Spleen (tissue), 13 donors: ENCODE measurements at places on chromosomes 5 and 9. TPM values are rescaled to one million over a fixed set of nuclear protein-coding genes. Genes with fewer than 3 reads are reported as not detected.

GRCh38 chr9:107118863-107119624, 164.0 kb upstream of the RAD23B start:
- no peak overlapping the region for H3K4me3 ChIP-seq
- H3K27me3 ChIP-seq, result no peaks in the 10 kb centered on the region
- no peak overlapping the region for H3K27ac ChIP-seq
- H3K36me3 ChIP-seq, result no peaks in the 10 kb centered on the region

DNA sequence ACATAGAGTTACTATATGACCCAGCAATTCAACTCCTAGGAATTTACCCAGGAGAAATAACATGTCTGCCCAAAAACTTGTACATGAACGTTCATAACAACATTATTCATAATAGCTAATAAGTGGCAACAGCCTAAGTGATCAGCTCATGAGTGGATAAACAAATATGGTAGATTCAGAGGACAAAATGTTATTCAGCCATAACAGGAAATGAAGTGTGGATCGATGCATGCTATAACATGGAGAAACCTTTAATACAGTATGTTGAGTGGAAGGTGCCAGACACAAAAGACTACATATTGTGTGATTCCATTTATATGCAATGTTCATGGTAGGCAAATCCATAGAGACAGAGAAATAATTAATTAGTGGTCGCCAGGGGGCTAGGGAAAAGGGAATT, 22.3 kb upstream of the NR3C1 start:
- no peak for DNase-seq
- H3K27me3 ChIP-seq, result no peaks in the 10 kb centered on the region
- H3K4me3 ChIP-seq, result no peak overlapping the region
- H3K36me3 ChIP-seq, result no peaks in the 10 kb centered on the region

GRCh38 chr9:132164604-132165362, 2.9 kb downstream of the NTNG2 start:
- peaks cover 93% of the 10 kb centered on the region for H3K27me3 ChIP-seq
- H3K4me1 ChIP-seq, result peaks cover 29% of the 10 kb centered on the region
- H3K36me3 ChIP-seq, result no peaks in the 10 kb centered on the region
- DNase-seq, result no peak
- no peak overlapping the region for H3K4me3 ChIP-seq

GRCh38 chr9:137462396-137462985, 3.4 kb upstream of the NSMF start:
- peak overlapping the region; percentile 89 for H3K27ac ChIP-seq
- DNase-seq, result no peak
- peaks cover 48% of the 10 kb centered on the region for H3K4me1 ChIP-seq

Gene PIP5K1B
- 10.3 TPM for total RNA-seq

Gene COL23A1
- total RNA-seq, result 0.63 TPM

- H3K36me3 ChIP-seq, result no peaks in the 10 kb centered on the region
- no peak overlapping the region for H3K27ac ChIP-seq
- H3K4me3 ChIP-seq, result no peak overlapping the region
These were observed 347.4 kb downstream of the PSAT1 start for GRCh38 chr9:78644359-78644758.

- H3K27ac ChIP-seq, result peak overlapping the region; percentile 83
- peak; percentile 92 for DNase-seq
- H3K4me3 ChIP-seq, result no peak overlapping the region
- peaks cover 18% of the 10 kb centered on the region for H3K36me3 ChIP-seq
- peaks cover 19% of the 10 kb centered on the region for H3K4me1 ChIP-seq
- H3K27me3 ChIP-seq, result no peaks in the 10 kb centered on the region
These were observed 142.9 kb downstream of the CDK5RAP2 start for GRCh38 chr9:120436983-120437475.

GRCh38 chr5:133942614-133943474, 25.6 kb downstream of the C5orf15 start:
- no peaks in the 10 kb centered on the region for H3K4me1 ChIP-seq
- no peak overlapping the region for H3K27ac ChIP-seq
- H3K27me3 ChIP-seq, result no peaks in the 10 kb centered on the region
- H3K4me3 ChIP-seq, result no peak overlapping the region
- no peak for DNase-seq
- H3K36me3 ChIP-seq, result no peaks in the 10 kb centered on the region

GRCh38 chr5:141850786-141851185, 27.4 kb downstream of the PCDH1 start:
- peaks cover 13% of the 10 kb centered on the region for H3K4me1 ChIP-seq
- no peak overlapping the region for H3K27ac ChIP-seq
- DNase-seq, result no peak
- no peaks in the 10 kb centered on the region for H3K27me3 ChIP-seq
- no peaks in the 10 kb centered on the region for H3K36me3 ChIP-seq

DNA sequence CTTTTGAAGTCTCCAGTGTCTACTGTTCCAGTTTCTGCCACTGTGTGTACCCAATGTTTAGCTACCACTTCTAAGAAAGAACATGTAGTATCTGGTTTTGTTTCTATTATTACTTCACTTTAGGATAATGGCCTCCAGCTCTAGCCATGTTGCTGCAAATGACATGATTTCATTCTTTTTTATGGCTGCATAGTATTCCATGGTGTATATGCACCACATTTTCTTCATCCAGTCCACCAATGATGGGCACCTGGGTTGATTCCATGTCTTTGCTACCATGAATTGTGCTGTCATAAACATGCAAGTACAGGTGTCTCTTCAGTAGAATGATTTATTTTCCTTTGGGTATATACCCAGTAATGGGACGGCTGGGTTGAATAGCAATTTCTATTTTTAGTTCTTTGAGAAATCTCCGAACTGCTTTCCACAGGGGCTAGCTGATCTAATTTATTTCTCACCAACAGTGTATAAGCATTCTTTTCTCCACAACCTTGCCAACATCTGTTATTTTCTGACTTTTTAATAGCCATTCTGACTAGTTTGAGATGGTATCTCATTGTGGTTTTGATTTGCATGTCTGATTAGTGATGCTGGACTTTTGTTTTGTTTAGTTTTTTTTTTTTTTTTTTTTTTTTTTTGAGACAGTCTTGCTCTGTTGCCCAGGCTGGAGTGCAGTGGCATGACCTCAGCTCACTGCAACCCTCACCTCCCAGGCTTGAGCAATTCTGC, 68.9 kb downstream of the WDR41 start:
- peaks cover 6% of the 10 kb centered on the region for H3K27me3 ChIP-seq
- no peak overlapping the region for H3K27ac ChIP-seq
- no peaks in the 10 kb centered on the region for H3K36me3 ChIP-seq
- no peaks in the 10 kb centered on the region for H3K4me1 ChIP-seq

GRCh38 chr5:54521856-54522479, 4.4 kb downstream of the SNX18 start:
- H3K27ac ChIP-seq, result peak overlapping the region; percentile 95
- no peaks in the 10 kb centered on the region for H3K27me3 ChIP-seq
- DNase-seq, result no peak
- peaks cover 48% of the 10 kb centered on the region for H3K4me1 ChIP-seq
- H3K4me3 ChIP-seq, result peak overlapping the region; percentile 90

DNA sequence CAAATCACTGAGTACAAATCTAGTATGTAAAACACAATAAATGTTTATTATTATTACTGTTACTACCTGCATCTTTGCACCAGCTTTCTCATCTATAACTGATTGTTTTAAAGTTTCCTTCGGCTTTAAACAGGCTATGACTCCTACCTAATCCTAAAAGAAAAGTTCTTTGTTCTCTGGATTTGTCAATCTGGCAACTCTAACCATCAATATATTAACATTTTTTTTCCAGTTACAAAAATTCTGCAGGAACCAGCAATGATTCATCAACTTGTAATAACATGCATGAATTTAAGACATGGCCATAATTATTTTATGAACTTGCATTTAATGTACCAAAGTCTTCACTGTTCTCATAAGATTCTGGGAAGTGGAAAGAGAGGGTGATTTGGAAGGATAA, 228.5 kb downstream of the PIK3R1 start:
- H3K27ac ChIP-seq, result no peak overlapping the region
- no peaks in the 10 kb centered on the region for H3K36me3 ChIP-seq
- H3K4me3 ChIP-seq, result no peak overlapping the region
- no peaks in the 10 kb centered on the region for H3K4me1 ChIP-seq

Gene PCDHB7
- total RNA-seq, result 1.5 TPM

Gene IL31RA
- not detected for total RNA-seq

DNA sequence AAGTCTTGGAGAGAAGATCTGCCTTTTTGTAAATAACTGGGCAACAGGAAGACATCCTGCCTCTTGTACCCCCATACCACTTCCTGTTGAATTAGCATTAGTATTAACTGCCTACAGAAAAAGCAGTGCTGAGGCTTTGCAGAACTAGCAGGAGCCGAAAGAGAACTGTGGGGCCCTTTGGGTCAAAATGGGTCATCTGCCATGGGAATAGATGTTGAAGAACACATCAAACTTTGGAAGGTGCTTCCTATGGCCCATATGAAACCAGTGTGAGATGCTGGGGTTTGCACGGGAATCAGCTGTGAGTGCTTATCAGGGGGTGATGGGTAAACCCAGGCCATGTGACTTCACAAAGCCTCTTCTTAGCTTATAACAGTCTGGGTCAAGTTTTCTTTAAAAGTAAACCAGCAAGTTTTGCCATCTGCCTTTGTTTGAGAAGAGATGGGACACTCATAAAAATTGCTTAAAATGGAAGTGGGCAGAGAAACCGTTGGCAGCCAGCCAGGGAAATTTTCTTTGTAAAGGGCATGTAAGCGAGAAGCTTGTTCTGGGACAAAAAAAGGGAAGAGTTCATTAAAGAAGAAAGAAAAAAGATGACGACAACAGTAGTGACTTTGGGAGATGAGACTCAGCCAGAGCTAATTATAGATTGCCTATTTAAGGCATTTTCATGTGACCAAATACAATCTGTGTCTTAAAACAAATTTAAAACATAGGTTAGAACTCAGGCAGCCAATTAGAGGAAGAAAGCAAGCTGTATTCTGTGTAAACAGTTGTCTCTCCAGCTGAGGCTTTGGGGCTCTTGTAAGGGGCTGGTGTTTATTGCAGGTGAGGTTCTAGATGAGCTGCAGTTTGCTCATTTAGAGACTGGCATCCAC, 4.4 kb downstream of the SLC25A25 start:
- H3K27ac ChIP-seq, result peak overlapping the region; percentile 88
- H3K27me3 ChIP-seq, result no peaks in the 10 kb centered on the region
- H3K4me3 ChIP-seq, result peak overlapping the region; percentile 12
- no peak for DNase-seq
- no peaks in the 10 kb centered on the region for H3K36me3 ChIP-seq
- peaks cover 50% of the 10 kb centered on the region for H3K4me1 ChIP-seq

Gene FRRS1L
- total RNA-seq, result not detected

DNA sequence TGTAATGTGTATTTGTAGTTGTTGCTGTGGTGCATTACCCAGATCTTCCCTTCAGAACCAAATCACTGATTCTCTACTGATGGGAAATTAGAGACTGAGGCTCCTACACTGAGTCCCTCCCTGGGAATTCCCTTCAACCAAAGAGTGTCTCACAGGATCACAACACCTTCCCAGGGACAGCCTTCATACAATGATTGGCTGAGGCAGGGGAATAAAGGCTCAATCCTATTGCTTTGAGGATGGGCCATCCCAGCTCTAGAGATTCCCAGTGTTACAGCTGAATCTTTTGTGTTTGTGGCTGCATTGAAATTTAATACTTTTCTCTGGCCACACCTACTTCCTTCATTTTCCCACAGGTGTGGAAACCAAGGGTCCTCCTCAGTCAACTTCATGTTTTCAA, 96.4 kb upstream of the ELL2 start:
- no peaks in the 10 kb centered on the region for H3K4me1 ChIP-seq
- no peak overlapping the region for H3K4me3 ChIP-seq
- DNase-seq, result no peak
- H3K27ac ChIP-seq, result no peak overlapping the region
- H3K27me3 ChIP-seq, result no peaks in the 10 kb centered on the region
- H3K36me3 ChIP-seq, result no peaks in the 10 kb centered on the region

Gene CCL27
- total RNA-seq, result not detected

GRCh38 chr9:77763566-77763965, 115.4 kb upstream of the GNA14 start:
- H3K4me1 ChIP-seq, result no peaks in the 10 kb centered on the region
- no peaks in the 10 kb centered on the region for H3K27me3 ChIP-seq
- DNase-seq, result no peak
- no peaks in the 10 kb centered on the region for H3K36me3 ChIP-seq
- no peak overlapping the region for H3K4me3 ChIP-seq

Gene LHX2
- total RNA-seq, result not detected

DNA sequence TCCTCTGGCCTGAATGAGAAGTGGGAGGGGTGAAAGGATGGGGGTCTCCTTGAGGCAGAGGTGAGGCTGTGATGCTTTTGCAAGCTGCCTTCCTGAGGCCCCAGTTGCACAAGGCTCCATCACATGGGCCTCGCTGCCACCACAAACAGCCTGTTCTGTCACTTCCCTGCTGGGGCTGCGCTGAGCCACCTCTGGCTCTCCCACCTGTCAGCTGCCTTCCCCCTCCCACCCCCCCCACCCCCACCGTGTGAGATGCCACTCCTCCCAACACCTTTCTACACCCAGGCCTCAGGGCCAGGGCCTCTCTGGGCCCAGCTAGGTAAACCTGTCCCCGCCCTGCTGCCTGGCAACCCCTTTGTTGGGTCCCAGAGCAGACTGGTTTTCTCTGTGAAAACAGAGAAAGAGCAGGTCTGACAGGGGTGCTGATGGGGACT, 4.5 kb upstream of the PDLIM4 start:
- peaks cover 18% of the 10 kb centered on the region for H3K27me3 ChIP-seq
- peak; percentile 56 for DNase-seq
- no peak overlapping the region for H3K27ac ChIP-seq
- no peaks in the 10 kb centered on the region for H3K36me3 ChIP-seq
- peaks cover 10% of the 10 kb centered on the region for H3K4me1 ChIP-seq

GRCh38 chr5:126801992-126802294, 25.0 kb downstream of the LMNB1 start:
- H3K36me3 ChIP-seq, result peaks cover 10% of the 10 kb centered on the region
- H3K27ac ChIP-seq, result no peak overlapping the region
- DNase-seq, result no peak

- H3K36me3 ChIP-seq, result no peaks in the 10 kb centered on the region
- H3K4me3 ChIP-seq, result no peak overlapping the region
- peak overlapping the region; percentile 36 for H3K27ac ChIP-seq
- H3K4me1 ChIP-seq, result peaks cover 29% of the 10 kb centered on the region
- DNase-seq, result no peak
These were observed 18.0 kb downstream of the POLR1E start for GRCh38 chr9:37503736-37504135.
